ELF-1 (cell line): ENCODE measurements at places on chromosomes 16 and 17.

GRCh38 chr16:84881702-84882521 lies 62.1 kb downstream of the CRISPLD2 start:
- DNase-seq, result no peak

GRCh38 chr16:84585886-84586285 lies 32.0 kb downstream of the COTL1 start:
- DNase-seq, result peak; percentile 86

DNA sequence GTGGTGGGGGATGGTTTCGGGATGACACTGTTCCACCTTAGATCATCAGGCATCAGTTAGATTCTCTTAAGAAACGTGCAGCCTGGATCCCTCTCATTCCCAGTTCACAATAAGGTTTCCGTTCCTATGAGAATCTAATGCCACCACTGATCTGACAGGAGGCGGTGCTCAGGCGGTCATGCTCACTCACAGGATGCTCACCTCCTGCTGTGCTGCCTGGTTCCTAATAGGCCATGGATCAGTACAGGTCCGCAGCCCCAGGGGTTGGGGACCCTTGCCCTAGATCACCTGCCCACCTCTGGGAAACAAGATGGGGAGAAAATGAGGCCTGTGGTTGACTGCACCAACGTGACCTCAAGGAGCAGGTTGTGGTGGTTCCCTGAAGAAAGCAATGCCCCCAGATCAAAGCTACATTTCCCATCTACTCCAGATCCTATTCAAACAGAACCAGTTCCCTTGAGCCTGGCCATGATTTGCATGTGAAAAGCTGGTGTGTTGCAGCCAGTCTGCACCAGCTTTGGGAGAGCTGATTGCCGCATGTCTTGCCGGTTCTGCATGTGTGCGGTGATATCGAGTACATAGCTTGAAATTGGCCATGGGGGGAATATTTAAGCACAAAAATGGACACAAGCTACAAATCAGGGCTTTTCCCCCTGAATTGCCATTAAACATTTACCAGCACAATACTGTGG lies 183.2 kb upstream of the HSBP1 start:
- DNase-seq, result peak; percentile 74

DNA sequence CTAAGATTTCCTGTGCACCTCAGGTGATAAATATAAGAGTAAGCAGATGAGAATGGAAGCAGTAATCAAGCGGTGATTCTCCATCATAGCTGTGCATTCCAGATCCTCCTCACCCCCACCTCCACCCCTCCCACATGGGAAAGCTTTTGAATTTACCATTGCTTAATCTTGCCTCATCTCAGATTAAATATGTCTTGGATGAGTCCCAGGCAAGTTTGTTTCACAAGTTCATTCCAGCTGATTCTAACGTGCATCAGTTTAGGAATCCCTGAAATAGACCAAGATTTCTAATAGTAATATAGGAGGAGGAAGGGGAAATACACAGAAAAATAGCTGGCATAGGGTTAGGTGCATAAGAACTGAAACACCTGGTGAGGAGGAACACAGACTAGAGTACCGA lies 396.2 kb upstream of the KIF2B start:
- DNase-seq, result no peak

GRCh38 chr16:57994778-57995177 lies 5.7 kb downstream of the ZNF319 start:
- peak; percentile 74 for DNase-seq

DNA sequence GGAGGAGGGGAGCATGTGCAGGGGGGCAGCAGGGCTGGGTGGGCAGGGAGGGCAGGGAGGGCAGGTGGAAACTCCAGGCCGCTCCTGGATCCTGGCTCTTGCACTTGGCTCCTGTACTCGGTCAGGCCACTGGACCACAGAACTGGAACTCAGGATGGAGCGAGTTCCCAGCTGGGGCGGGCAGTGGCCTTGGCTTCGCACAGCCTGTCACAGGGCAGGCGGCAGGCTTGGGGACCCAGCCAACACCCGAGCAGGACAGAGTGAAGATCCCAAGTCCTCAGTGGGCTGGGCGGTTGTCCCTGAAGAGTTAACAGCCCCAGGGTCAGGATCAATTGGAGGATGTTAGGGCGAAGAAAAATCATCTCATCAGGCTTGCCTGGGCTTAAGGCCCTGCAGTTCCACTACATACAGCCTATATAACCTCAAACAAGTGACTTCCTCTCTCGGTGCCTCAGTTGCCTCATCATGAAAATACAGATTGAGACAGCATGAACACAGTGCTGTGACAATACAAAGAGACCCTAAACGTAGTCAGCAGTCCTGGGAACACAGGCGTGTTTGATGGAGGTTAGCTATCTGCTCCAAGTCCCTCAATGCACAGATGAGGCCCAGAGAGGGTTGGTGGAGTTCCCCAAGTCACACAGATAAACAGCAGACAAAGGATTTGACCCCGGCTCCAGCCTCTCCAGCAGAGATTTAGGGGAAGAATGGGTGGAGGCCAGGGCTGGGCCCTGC lies 21.9 kb downstream of the ZNF423 start:
- DNase-seq, result no peak

GRCh38 chr16:29687755-29688154 lies 8.8 kb downstream of the QPRT start:
- no peak for DNase-seq

DNA sequence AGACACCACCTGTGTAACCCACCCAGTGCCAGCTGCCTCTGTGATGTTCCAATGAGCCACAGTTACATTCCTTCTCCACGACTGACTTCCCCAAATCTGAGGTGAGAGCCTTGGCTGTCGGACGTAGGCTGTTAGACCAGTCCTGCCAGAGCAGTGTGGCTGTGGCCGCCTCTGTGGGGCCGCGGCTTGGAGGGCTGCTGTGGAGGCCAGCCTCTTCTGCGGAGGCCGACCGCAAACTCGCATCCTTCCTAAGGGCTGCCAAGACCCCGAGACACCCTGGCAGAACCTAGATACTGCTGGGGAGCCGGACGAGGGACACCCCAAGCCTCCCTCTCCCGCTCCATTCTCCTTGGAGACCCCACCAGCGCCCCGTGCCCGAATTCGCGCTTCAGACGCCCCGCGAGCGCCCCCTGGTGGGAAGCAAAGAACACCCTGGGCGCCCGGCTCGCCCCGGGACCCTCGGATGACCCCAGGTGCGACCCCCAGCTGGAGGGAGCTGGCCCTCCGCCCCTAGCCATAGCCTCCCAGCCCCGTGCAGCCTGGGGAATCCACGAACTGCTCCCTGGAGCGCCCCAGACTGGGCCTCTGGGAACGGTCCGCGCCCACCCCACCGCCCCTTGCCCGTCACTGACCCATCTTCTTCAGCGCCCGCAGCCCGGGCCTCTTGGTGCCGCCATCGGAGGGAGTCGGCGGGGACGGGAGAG lies 547 bp downstream of the PLCD3 start:
- DNase-seq, result peak; percentile 81

GRCh38 chr16:73350707-73351452 lies 303.0 kb upstream of the ZFHX3 start:
- DNase-seq, result no peak

DNA sequence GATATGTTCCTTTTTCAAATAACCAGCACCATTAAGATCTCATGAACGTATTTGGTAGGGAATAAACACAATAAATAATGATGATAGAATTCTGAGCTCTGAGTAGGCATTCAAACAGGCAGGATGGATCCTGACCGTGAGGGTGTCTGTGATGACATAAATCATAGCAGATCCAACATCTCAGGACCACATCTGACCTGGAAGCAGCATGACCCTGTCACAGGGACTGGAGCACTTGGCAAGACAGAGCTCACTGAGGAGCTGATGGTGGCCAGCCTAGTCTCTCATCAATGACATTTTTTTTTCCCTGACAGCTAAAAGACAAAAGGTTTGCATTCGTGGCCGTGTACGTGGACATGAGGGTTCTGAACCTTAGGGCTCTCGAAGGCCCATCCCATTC lies 337.5 kb downstream of the NPIPA8 start:
- DNase-seq, result no peak

GRCh38 chr16:26087091-26087490 lies 395.3 kb downstream of the HS3ST4 start:
- DNase-seq, result no peak

GRCh38 chr17:60167065-60167741 lies 17.4 kb downstream of the CA4 start:
- DNase-seq, result no peak

GRCh38 chr16:50313596-50314478 lies 47.5 kb downstream of the ADCY7 start:
- peak; percentile 15 for DNase-seq

DNA sequence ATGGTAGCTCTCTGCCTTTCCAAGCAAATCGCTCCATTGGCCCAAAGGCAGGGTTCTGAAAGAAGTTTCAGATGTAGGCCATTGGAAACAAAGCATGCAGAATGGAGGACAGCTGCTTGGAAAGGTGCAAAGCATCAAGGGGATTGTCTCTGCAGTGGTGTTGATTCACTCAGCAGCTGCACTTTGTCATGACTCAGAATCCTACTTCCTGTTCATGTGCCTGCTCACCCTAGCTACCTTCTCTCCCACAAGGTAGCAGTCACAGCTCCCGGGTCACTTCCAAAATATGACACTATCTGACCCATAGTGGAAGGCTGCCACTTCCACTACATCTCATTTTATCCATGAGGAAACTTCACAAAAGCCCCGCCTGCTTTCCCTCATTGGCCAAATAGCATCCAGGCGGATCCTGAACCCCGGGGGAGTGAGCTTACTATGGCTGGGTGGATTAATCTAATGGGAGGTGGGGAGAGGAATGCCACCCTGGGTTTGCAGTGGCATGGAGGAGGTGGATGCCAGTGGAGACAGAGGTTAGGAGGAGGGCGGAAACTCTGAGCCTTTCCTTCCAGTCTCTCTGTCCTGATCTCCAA lies 74.7 kb upstream of the NKD1 start:
- no peak for DNase-seq

DNA sequence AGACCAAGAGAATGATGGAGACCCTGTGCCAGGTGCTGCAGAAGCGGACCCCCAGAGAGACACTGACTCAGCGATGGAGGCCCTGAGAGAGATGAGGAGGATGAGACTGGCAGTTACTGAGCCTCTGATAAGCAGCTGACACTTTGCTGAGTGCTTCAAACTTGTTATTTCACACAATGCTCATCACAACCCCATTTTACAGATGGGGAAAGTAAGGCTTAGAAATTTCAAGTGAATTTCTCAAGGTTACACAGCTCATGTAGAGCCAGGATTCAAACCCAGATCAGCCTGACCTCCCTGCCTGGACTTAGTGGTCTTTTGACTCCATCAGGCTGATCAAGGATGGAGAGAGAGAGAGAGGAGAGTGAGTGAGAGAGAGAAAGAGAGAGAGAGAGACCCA lies 27.2 kb downstream of the MRM1 start:
- no peak for DNase-seq

GRCh38 chr16:10579575-10579964 lies 828 bp downstream of the EMP2 start:
- no peak for DNase-seq

DNA sequence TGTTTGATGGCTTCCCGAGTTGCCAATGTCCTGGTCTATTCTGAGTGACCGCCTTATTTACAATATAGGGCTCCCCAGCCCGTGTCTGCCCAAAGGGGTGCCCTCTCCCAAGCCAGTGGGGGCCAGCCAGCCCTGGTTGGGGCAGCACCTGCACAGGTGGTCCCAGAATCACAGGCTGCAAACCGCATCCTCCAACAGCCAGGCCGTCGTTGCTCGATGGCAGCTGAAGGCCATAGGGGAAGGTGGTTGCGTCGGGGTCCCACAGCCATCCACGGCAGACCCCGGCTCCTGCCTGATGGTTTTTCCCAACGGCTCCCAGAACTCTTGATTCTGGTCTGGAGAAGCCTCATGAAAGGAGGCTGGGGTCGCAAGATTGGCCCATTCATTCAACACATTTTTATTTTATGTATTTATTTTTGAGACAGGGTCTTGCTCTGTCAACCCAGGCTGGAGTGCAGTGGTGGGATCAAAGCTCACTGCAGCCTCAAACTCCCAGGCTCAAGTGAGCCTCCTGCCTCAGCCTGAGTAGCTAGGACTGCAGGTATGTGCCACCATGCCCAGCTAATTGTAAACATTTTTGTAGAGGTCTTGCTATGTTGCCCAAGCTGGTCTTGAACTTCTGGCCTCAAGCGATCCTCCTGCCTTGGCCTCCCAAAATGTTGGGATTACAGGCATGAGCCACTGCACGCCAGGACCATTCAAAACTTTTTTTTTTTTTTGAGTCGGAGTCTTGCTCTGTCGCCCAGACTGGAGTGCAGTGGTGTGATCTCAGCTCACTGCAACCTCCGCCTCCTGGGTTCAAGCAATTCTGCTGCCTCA lies 79.0 kb upstream of the TOB1 start:
- DNase-seq, result no peak

DNA sequence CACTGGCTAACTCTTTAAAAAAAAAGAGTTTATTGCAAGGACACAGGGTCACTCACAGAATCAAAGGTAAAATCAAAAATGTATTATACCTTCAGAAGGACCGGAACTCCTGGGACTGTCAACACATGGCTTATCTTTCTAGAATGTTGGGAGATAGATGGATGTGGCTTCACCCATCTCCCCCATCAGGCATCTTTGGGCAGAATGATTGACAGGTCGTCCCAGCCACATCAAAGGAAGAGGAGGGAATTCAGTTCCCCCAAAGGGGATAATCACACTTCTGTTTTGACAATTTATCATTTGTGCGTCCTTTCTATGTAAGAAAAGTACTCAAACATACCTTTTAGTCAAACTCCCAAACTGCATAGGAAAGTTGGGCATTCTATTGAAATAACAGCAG lies 228.6 kb upstream of the CDH5 start:
- no peak for DNase-seq

DNA sequence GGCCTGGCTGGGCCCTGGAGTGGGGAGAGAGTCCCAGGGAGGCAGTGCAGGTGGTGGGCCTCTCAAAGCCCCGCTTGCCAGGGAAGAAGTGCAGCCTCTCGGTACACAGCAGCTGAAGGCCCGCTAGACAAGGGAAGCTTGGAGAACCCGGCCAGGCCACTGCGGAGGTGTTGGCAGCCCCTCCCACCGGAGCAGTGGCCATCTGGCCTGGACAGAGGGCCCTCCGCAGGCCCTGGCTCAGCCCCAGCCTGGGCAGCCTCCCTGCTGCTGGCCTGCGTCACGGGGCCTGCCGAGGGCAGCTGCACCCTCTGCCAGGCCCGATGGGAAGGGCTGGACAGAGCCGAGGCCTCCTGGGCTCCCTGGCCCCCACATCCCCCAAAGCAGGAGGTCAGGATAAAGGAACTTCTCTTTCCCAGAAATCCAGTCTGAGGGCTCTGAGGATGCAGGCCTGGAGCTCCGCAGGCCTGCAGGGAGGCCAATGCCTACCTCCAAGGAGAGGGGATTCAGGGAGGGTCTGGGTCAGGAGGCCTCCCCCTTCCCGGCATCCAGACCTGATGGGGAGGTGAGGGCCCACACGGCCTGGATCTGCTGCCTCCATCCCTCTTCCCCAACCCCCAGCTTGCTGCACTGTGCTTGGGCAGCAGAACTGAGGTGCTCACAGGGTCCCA lies 4.3 kb downstream of the SPPL2C start:
- DNase-seq, result no peak

GRCh38 chr16:6023449-6023848 lies 925.9 kb upstream of the EEF2KMT start:
- no peak for DNase-seq
